ENCODE measurements at places on chromosomes 6 and 20. TPM values are rescaled to one million over a fixed set of nuclear protein-coding genes. Genes with fewer than 3 reads are reported as not detected.

DNA sequence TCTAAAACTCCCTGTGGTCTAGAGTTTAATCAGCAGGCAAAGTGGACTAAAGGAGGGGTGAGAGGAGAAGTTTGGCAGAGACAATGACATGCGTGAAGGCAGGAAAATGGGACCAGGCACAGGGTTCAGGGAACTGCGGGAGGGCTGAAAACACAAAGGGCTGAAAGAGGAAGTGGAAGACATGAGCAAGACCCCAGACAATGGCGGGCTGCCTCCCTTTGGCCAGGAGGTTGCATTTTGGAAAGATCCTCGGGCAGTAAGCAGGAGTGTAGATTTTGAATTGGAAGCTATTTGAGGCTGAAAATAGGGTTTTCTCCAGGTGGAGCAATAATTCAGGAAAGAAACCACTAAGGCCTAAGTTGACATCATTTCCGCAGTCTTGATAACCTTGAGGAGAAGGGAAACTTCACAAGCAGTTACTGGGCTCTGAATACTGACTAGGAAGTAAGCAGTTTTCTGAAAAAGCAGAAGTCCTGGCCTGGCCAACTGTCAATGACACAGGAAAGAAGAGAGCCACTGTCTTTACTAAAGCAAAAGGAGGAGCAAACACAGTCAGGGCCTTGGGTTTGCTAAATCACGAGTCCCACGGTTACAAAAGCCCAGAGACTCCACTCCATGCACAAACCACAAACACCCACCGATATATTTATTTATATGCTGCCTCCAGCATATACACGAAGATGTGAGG lies 3.4 kb downstream of the LY86 start:
- DNase-seq: peak; percentile 79

- no peak for DNase-seq
Measured at GRCh38 chr6:56475736-56476457, 166.8 kb downstream of the DST start.

The GMDS gene
- 66.1 TPM for total RNA-seq

GRCh38 chr20:43914311-43915210 lies at the start of gene TOX2:
TOX2 (plus strand) TSS chr20:43914852; CDS start chr20:43914892, 40 bp downstream.
- peak; percentile 65 for DNase-seq

The PDE10A gene
- total RNA-seq: 17.1 TPM

GRCh38 chr6:10668126-10668917 lies 26.1 kb downstream of the C6orf52 start:
- no peak for DNase-seq

GRCh38 chr6:158751224-158751623 lies 67.9 kb downstream of the EZR start:
- DNase-seq: no peak

The HDGFL1 gene
- total RNA-seq: not detected

DNA sequence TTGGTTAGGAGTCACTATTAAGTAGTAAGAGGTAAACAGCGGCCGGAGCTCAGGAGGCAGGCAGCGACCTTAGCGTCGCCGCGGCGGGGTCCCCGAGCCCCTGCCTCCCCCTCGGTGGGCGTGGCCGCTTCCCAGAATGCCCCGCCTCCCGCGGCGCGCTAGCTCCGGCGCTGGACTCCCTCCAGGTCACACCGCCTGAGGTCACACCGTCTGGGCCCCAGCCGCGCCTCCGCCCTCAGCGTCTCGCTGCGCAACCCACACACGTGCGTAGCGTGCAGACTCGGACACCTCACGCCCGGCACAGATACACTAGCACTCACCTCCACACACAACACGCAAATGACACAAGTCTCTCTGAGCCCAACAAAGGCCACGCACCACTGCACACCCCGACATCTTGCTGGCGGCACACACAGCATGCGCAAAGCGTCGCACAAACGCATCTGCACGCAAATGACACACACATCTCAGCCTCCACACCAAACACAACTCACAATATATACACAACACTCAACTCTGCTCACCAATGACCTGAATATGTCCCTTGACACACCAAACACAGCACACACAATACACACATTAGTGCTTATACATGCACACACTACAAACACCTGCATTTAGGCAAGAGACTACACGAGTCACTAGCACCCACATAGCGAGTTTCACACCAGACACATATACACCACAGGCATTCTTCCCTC lies 17.6 kb upstream of the CDKN1A start:
- peak; percentile 75 for DNase-seq

The SLC17A1 gene
- total RNA-seq: not detected

GRCh38 chr6:15143540-15143939 lies 102.3 kb upstream of the JARID2 start:
- DNase-seq: no peak

The SPATA25 gene
- 2.9 TPM for total RNA-seq

GRCh38 chr6:150271501-150272263 lies 97.1 kb upstream of the IYD start:
- no peak for DNase-seq

The CLDN20 gene
- total RNA-seq: not detected

GRCh38 chr6:115717062-115717461 lies 343.6 kb downstream of the FRK start:
- DNase-seq: no peak

- no peak for DNase-seq
Measured at GRCh38 chr6:160789263-160790027, 87.4 kb downstream of the PLG start.

GRCh38 chr6:107344981-107345380 lies 114.4 kb downstream of the PDSS2 start:
- DNase-seq: no peak

GRCh38 chr6:118504611-118505010 lies 43.5 kb upstream of the PLN start:
- no peak for DNase-seq

DNA sequence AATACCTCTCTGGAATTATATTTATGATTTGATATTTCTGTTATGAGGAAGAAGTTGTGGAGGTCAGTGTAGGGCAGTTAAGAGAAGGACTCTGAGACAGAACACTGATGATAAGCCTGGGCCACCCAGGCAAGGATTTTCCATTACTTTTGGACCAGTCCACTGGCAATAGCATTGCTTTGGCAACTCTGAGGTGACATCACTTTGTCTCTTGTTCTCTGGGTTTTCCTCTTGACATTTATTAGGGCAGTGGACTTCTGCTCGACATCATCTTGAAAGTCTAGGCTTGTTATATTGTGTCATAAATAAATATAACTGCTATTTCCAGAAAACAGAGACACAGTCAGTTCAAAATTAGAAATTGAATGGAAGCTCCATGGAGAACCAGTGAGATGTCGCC lies 268.0 kb downstream of the SMOC2 start:
- DNase-seq: no peak
